ENCODE measurements at places on chromosomes 13 and 19. TPM values are rescaled to one million over a fixed set of nuclear protein-coding genes. Genes with fewer than 3 reads are reported as not detected.

GRCh38 chr19:17304386-17305215 is 1.1 kb upstream of the MRPL34 start:
- no peak for DNase-seq

SIGLEC12 gene
- polyA plus RNA-seq: not detected

DNA sequence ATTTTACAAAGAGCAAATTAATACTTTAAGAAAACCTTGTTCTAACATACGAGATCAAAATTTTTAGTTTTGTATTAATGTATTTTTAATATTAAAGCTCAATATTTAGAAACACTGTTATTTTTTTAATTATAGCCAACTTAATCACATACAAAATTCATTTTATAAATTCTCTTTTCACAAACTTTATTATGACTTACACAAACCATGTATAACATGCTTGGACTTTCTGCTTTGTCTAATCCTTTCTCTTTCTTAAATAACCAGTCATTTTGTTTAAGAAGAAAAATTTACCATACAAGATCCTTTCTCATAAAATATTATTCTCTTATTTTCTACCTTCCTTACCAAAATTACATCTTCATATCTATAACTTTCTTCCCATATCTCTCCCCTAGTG is 62.2 kb downstream of the CYSLTR2 start:
- DNase-seq: no peak

HPN gene
- polyA plus RNA-seq: 0.12 TPM

C19orf73 gene
- 1.7 TPM for polyA plus RNA-seq

DNA sequence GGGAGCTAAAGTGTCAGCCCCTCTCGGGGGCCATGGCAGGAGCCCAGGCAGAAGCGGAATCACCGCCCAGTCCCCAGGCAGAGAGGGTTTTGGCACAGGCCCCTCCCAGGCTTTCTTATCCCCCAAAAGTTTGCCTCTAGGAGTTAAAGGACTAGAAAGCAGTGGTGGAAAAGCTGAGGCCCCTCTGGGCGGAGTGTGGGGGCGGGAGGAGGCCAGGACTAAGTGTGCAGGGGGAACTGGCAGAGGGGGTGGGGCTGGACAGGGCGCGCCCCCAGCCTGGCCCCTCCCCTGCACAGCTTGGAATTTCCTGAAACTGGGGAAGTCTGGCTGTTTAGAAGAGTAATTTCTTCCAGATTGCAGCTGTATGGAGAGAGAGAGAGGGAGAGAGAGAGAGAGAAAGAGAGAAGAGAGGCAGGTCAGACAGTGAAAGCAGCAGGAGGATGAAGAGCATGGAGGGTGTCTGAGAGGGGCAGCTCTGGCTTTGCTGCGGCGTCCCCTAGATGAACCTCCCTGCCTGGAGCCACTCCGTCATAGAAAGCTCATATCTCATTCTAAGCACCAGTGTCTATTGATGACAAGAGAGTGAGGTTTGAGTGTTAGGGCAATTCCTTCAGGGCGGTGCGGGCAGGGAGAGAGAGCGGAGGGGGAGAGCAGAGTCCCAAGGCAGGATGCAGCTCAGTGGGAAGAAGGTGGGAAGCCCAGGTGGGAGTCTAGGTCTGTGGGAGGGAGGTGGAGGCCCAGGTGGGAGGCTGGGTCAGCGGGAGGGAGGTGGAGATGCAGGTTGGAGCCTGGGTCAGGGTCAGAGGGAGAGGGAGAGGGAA is at the start of gene CDC42EP5:
Gene CDC42EP5, minus strand, starts transcription at position 226 of the 821 bp plus-strand sequence. CDS start 7,749 bp downstream, outside the sequence.
- DNase-seq: no peak

GRCh38 chr19:17659996-17660395 is 28.2 kb downstream of the UNC13A start:
- DNase-seq: no peak

- DNase-seq: no peak
Measured at GRCh38 chr19:33325920-33326319, 23.6 kb upstream of the CEBPA start.

DNA sequence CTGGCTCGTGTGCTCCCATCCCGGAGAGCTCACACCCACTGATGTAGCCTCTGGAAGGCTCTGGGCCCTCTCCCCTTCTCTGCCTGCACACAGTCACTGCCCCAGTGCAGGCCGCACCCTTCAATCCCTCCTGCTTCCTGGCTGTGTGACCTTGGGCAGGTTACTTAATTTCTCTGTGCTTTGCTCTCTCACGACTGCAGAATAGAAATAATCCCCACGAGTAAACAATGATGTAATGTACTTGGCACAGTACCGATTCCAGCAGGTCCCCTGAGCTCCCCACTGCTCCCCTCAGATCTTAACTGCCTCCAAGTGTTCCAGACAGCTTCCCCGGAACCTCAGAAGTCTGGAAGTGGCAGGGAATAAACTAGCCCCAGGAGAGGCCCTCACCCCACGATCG is 16.1 kb downstream of the LIG1 start:
- no peak for DNase-seq

- no peak for DNase-seq
Measured at GRCh38 chr13:90402613-90403012, 944.9 kb upstream of the MIR17HG start.

GRCh38 chr19:6639439-6639838 is 30.5 kb downstream of the TNFSF14 start:
- no peak for DNase-seq

LILRB1 gene
- polyA plus RNA-seq: not detected

DNA sequence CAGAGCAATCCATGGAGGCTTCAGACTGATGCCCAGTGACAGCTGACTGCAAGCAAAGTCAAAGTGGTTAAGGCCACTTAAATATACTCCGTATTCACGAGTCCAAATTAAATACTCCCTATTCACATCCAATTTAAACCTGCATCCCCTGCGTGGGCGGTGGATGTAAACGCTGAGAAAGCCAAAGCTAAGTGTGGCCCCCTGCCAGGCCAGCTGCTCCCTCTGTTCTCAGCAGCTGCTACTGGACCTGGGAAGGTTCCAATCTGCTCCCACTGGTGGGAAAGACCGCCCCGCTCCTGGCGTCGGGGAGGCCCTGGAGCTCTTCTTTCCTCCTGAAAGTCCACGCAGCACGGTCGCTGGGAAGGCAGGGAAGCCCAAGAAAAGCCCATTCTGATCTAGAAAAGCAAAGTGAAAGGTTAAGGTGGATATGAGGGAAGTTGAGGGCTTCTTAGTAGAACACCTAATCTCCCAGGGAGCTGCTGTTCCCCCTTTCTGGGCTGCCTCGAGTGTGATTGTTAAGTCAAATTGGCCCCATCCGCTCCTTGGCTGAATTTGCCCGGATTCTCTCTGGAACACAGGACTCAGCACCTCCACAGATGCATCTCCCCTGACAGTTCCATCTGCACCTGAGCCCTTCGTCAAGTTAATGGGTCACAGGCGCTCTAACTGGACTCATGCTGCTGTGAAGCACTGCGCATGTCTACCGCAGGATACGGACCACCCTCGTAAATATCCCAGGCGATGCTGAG is 205.5 kb downstream of the USP12 start:
- DNase-seq: no peak

DNA sequence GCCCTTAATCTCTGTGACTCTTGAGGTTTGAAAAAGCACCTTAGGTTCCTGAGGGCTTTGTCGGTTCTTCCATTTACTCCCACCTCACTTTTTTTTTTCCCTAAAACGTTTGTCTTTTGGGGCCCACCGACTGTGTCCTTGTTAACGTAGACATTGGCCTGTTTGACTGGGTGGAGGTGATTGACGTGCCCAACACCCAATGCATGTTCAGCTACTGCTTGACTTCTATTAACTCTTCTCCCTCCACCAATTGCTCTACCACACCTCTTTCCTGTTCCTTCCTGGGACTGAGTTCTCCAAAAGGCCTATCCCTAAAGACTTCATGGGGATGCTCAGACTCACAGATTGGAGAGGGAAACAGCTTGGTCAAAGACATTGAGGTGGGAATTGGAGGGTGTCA is 17.3 kb downstream of the CKM start:
- no peak for DNase-seq

DNA sequence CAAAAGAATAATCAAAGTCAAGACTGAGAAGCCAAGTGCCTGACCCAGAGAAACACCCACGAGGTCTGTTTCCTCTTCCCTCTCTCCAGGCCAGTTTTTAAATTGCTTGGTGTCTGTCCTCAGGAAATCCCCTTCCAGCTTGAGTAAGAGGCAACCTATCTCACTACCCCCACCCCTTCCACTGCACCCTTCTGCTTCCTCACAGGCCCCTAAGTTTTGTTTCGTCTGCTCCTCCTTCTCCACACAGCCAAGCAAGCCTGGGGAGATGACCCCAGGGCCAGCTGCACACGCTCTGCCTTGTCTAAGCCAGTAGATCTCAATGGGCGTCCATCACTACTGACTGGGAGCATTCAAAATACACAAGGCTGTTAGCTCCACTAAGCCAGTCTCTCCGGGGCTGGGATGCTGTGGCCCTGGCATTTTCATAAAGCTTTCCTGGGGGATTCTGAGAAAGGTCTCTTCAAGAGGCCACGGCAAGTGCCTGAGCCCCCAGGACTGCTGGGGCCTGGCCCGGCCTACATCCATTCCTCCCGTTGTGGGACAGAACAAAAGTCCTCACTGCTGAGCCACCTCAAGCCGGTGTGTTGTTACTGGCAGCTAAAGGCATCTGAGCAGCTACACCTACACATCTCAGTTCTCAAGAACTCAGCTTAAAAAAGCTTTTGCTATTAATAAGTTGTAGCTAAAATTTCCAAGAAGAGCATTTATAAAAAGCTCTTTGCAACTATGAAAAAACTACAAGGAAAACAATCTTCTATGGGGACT is 14.9 kb upstream of the IL4I1 start:
- no peak for DNase-seq

GRCh38 chr13:47858042-47859025 is 142.7 kb downstream of the SUCLA2 start:
- no peak for DNase-seq

GIPC3 gene
- 0.12 TPM for polyA plus RNA-seq

DNA sequence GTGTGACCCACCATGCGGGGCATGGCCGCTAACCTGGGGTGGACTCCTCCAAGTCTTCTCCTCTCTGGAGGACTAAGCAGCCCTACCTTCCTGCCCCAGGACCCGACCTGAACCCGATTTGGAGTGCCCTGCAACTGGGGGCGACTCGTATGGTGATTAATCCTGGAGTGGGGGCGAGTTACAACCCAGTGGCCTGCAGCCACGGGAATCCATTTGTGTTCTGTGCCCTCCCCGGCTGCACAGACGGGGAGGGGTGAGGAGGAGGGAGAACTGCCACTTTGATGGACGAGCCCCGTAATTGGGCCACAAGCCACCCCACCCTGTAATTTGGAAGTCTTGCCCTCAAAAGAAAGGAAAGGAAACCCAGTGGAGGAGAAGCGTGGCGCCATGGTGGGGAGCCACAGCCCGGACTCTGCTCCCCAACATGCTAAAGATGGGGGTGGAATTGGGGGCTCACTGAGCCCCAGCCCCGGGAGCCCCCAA is 18.0 kb downstream of the PRR36 start:
- DNase-seq: no peak

LILRA2 gene
- not detected for polyA plus RNA-seq

DNA sequence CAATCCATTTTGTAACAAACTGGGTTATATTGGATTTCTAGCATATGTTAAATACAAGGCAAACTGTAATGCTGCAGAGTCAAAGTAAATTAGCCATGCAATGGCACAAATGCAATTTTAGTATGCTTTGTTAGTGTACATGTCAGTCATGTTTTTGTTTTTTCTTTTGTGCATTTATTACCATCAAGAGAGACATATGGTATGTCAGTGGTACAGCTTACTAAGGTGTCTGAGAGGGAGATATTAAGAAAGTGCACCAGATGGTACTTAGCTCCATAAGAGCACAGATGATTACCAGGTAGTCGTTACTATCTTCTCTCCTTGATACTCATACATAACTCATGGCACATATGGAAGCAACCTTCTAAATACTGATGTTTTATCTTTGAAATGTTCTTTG is 550.3 kb downstream of the GPC5 start:
- no peak for DNase-seq
